ENCODE measurements at places on chromosomes 2 and 18.
A peak's percentile ranks its signal among the peaks of the same experiment; 100 is the strongest.

DNA sequence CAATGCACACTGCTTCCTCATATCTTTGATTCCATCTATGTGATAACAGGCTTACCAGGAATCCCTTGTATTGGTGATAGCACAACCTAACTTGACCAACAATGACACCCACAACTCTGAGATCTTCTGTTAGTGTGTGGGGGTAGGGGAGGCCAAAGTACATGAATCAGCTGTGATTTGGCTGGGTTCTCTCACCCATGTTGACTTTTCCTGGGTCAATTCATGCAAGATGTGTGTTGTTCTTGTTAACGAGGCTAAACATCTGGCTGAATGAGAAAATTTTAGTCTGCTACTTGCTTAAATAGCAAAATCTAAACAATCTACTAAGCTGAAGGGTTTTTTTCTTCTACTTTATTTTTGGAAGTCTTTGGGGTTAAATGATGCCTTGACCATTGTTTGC lies 341.2 kb upstream of the SLC14A2 start:
- DNase-seq = no peak

GRCh38 chr2:109128616-109129355 lies at the start of gene SH3RF3:
SH3RF3 (plus strand) TSS chr2:109129205.
- no peak for DNase-seq

- DNase-seq = no peak
These were observed 19.2 kb downstream of the PRKCE start for GRCh38 chr2:45670646-45671045.

GRCh38 chr2:5798084-5798483 lies 105.9 kb downstream of the SOX11 start:
- DNase-seq = no peak

- no peak for DNase-seq
These were observed 27.3 kb upstream of the ITGB6 start for GRCh38 chr2:160227293-160227915.

- no peak for DNase-seq
These were observed 21.7 kb downstream of the TFPI start for GRCh38 chr2:187532333-187533120.

DNA sequence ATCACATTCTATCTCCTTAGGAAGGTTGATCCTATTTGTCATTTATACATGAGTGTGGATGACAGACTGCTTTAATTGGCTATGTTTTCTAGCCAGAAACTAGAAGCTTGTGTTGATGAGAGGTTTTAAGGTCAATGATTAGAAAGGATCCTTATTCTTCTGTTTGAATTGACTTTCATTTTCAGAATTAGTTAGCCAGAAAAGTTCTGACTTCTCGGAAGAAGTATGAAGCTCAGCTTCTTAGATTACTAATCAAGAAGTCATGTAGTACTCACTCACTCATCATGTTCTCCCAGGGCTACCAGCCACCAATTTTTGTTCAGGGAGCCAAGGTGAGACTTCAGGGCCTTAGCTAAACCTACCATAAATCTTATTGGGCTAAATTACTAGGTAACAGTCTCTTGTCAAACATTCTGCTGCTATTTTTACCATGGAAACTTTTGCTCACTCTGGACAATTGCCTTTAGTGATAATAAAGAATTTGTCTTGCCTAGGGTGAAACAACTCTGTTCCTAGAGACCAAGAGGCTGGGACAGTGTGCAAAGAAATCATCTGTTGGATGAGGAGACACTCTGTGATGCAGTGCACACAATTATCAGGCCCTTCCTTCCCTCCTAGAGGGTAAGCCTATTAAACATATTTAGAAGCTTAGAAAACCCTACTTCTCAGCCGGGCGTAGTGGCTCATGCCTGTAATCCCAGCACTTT lies 111.6 kb upstream of the DNMT3A start:
- DNase-seq = peak; percentile 28

GRCh38 chr2:156064540-156064939 lies 268.0 kb downstream of the NR4A2 start:
- DNase-seq = no peak

DNA sequence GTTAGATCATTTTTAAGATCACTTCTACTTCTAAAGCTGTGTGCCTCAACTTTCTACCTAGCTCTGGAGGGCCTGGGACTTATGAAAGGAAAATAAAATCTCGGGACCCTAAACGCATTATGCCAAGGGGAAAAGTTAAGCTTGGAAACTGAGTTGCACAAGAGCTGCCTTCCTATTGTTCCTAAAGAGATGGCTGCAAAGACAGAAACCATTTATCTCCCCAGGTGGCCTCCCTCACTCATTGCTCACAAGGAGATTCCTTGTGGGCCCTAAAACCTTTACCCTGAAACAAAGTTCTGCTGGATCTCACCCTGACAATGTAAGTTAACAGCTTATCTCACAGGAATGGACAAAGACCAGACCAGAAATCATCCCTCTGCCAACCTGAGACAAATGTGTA lies 26.8 kb downstream of the TUBB6 start:
- no peak for DNase-seq

DNA sequence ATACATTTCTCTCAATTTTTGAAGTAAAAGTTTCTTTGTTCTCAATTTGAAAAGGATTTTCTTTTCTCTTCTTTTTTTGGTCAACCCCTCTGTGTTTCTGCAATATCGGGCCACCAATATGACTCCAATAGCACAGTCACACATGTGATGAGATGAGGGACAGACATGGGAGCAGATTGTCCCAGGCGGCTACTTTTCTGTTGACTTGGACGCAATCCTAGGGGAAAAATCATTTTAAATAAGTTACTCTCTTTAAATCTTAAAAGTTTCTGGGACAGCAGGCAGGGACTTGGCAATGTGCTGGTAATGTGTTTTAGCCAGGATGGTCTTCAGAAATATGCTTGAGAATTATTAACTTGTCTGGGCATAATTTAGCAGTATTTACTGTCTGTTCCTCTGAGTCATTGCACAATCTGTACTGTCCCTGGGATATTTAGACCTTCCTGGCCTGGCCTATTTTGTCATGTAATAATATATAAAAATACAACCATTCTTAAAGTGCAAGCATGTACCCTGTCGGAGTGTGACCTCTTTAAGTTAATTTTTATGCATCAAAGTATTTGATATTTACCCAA lies 388.5 kb upstream of the FANCL start:
- DNase-seq = no peak

GRCh38 chr2:66901344-66901743 lies 466.4 kb downstream of the MEIS1 start:
- no peak for DNase-seq

DNA sequence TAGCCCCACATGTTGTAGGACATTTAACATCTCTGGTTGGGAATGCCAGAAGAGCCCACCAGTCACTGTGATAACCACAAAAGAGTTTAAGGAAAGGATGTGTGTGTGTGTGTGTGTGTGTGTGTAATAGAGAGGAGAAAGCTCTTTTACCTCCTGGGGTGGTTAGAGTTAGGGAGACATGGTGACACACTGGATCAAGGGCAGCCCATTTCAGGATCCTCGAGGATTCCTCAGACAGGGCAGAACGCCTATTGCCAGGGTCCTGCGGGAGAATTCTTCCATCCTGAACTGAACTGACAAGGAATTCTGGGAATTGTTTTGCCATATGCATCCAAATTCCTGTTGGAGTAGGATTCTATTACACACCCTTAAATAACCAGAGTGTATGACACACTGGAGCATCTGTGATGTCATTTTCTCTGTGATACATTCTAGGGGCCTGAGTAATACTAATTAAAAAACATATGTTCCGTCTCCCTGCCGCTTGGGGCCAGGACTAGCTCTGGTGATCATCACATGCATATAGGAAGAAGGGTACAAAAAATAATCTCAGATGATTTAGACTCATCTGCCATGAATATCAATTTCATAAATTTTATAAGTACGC lies 156.4 kb upstream of the MMADHC start:
- no peak for DNase-seq

GRCh38 chr18:7626175-7626921 lies 59.2 kb downstream of the PTPRM start:
- DNase-seq = no peak

DNA sequence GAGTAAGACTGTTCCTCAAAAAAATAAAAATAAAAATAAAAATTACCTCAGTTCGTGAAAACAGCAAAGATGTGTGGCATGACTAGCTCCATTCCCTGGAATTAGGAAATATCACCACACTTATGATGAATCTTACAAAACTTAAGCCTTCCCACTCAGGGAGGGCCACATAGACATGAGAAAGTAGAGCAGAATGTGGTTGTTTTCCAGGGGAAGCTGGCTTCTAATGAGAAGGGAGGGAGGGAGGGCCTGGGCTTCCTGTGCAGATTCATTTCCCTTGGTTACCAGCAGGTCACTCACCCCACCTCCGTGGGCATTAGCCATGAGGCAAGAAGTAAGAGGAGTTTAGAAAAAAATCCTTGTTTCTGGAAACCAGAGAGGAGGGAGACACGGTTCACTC lies 95.9 kb upstream of the RMDN2 start:
- no peak for DNase-seq

DNA sequence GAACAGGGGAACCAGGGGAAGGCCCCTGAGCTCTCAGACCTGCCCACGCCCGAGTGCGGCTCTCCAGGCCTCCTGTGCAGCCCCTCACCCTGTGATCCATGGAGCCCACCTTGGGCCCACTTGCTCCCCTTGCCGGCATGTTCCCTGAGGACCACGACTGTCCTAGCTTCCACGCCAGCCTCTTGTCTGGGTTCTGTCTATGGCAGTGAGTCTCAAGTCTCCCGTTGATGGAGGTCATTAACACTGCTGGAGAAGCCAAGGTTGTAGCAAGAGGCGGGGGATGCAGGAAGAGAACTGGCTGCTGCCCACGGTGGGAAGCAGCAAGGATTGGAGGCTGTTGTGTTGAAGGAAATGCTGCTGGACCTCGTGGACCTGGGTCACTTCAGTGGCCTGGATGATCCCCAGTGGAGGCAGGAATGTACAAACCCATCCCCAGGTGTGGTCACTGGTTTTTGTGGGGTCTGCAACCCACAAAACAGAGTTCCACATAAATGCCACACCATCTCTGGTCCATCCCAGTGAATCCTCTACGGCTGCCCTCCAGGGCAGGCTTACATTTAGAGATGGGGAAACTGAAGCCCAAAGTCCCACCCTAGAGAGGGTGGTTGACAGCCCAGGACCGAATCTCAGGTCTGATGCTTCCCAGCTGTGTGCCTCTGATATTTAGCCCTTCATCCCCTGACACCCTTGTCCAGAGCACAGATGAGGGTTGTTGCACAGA lies 150.3 kb downstream of the NDUFA10 start:
- no peak for DNase-seq

All from activated CD4-positive, alpha-beta T cell treated with anti-CD3 and anti-CD28 coated beads for 24 hours (primary cell).